Hematopoietic multipotent progenitor cell (in vitro differentiated cells): ENCODE measurements at places on chromosomes 1 and 21.

GRCh38 chr1:78297836-78298235, 192.9 kb upstream of the PTGFR start:
- no peak for DNase-seq

DNA sequence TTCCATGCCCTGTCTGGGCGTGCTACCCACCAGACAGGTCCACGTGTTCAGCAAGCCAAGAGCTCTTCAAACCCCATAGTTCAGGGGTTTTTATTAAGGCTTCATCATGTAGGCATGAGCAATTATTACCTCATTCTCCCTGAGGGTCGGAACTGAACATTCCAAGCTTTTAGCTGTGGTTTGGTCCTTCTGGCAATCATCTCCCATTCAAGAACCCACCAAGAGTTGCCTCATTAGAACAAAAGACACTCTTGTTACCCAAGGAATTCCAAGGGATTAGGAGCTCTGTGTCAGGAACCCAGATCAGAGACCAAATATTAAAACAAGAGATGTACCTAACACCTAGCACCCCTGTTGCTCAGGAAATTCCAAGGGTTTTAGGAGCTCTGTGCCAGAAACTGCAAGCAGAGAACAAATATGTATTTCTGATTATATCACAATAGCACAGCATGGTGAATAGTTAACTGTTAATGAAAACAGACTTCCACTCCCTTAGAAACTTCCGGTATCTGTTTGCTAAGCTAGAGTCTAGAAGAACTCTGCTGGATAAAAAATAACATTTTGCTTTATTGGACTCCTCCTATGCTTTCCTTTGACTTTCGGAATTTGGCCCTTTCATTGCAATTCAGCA, 201.2 kb upstream of the L1TD1 start:
- no peak for DNase-seq

DNA sequence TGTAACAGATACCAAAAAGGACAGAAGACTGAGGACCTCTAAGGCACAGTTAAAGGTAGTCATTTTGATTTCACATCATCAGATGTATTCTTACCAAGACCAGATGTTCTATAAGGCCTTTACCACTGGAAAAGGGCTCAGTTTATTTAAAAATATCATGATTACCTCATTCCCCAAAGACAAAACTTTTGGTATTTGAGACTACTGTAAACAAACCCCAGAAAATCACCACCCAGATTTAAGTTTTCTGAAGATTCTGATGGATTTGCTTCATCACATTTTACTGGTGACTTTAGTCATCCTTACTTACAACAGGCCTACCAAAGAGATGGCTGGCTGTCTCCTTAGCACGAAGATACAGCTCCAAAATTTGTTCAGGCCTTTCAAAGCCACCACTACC, 8.3 kb downstream of the ENAH start:
- no peak for DNase-seq

DNA sequence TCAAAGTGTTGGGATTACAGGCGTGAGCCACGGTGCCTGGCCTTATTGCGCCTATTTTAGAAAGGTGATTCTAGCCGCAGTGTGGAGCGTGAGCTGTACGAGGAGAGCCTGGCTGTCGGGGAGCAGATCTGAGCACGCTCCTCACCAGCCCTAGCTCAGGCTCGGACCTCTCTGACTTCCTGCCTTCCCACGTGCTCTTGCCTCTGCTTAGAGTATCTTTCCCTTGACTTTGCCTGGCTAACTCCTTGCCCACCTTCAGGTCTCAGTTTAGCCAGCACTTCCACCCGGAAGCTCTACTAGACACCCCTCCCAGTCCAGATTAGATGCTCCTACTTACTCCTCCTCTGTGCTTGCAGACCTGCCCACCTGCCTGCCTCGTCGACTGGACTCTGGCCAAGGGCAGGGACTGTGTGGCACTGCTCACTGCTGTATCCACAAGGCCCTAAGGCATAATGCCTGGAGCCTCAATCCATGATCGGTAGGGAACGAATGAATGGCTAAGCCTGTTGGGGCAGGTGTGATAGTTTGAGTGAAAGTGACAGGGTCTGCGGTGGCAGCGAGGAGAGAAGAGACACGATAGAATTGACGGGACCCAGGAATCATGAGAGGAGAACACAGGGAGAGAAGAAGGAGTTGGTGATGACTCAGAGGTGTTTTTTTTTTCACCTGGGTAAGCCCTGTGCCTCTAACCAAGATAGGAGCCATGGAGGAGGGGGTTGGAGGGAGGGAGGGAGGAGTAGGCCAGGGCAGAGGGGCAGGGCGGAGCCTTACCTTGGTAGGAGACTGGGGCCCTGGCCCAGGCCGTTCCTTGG, 28.1 kb upstream of the WASF2 start:
- DNase-seq = no peak

GRCh38 chr1:33908324-33908956, 44.6 kb downstream of the HMGB4 start:
- DNase-seq = no peak
